Sciatic nerve (tissue), 2 donors: ENCODE measurements at places on chromosomes 7 and 10.

GRCh38 chr10:111100198-111100597 lies 23.4 kb downstream of the ADRA2A start:
- DNase-seq, result no peak

DNA sequence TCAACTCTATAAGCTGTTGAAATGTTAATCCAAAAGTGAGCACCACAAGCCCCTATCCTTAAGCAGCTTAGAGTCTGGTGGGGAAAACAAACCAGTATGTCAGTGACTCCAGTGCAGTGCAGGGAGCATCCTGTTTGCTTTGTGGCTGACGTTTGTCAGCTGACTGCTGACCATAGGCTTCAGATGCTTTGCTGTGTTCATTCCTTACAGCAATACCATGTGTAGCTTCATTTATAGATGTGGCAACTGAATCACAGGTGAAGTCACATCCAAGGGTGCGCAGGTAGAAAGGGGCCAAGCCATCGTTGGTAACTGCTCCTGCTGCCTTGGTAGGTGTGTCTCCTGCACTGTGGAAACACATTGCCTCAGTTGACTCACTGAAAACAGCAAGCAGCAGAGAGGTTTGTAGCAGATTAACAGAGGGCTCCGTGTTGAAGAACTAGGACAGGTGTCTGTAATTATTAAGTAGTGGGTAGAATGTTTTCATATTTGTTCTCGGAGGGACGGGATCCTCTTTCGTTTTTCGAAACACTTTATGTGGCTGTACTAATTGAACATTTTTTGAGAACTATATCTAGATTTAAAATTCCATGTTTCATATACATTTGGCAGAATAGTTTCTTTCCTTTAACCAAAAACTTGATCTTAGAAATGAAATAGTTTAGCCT lies 2.0 kb downstream of the INSIG1 start:
- DNase-seq, result no peak

GRCh38 chr10:78071857-78072179 lies 38.2 kb downstream of the RPS24 start:
- no peak for DNase-seq

DNA sequence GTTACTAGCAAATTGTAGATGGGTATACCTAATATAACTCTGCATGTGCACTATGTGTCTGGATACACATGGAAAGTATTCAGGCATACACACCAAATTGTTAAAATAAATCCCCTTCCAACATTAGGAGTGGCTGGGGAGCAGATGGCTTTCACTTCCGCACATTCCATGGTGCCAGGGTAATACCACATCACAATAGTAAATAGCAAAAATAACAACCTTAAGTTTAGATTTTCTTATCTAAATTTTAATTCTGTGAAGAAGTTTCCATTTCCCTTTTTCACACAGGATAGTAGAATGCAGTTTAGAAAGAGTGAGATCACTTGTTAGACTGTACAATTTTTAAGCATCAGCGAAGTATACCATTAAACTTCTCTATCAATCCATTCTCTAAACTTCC lies 5.8 kb upstream of the ALOX5 start:
- no peak for DNase-seq

GRCh38 chr10:132494866-132495630 lies 42.5 kb upstream of the INPP5A start:
- no peak for DNase-seq
